Gastrocnemius medialis (tissue), 4 donors: ENCODE measurements at places on chromosomes 11 and 22.
A peak's percentile ranks its signal among the peaks of the same experiment; 100 is the strongest.

DNA sequence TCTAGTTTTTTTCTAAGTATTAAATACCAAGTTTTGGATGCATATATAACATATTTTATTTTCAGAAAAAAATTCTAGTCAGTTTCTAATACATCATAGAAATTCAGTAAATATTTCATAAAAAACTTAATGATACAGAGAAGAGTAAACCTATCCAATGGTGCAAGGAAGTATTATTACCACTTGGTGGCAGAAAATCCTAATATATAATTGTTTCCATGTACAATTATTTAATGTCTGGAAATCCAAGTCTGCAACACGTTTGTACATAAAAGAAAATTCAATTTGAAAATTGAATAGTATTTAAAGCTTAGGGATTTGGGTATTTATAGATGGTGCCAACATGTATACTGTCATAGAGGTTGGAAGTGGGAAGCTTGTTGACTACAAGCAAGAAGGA is 127.0 kb downstream of the TRPC6 start:
- H3K36me3 ChIP-seq: no peaks in the 10 kb centered on the region
- H3K4me3 ChIP-seq: no peak overlapping the region
- H3K4me1 ChIP-seq: no peaks in the 10 kb centered on the region
- DNase-seq: no peak
- H3K27ac ChIP-seq: no peak overlapping the region
- H3K27me3 ChIP-seq: no peaks in the 10 kb centered on the region

- DNase-seq: no peak
- no peaks in the 10 kb centered on the region for H3K36me3 ChIP-seq
- no peak overlapping the region for H3K27ac ChIP-seq
- no peaks in the 10 kb centered on the region for H3K4me1 ChIP-seq
- H3K4me3 ChIP-seq: no peak overlapping the region
- H3K27me3 ChIP-seq: no peaks in the 10 kb centered on the region
These were observed 37.6 kb upstream of the MTNR1B start for GRCh38 chr11:92931746-92932422.

DNA sequence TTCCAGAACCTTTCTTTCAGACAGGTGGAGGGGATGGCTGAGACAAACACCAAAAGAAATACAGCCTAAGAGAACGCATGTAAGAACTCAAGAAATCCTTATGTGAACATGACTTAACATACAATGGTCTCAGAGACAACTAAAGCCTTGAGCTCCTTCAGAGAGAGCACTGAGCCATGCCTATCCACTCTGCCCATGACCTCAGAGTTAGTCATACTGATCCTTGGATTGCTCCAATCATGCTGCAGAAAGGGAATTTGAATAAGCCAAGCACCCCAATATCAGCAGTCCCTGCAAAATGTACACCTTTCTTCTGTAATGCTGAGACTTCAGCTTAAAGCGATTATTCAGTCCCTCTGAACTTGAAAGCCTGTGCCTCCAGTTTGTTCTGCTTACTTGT is 43.2 kb upstream of the CHKA start:
- no peaks in the 10 kb centered on the region for H3K27me3 ChIP-seq
- H3K4me3 ChIP-seq: no peak overlapping the region
- H3K36me3 ChIP-seq: no peaks in the 10 kb centered on the region

- DNase-seq: no peak
- H3K36me3 ChIP-seq: no peaks in the 10 kb centered on the region
- H3K4me1 ChIP-seq: no peaks in the 10 kb centered on the region
- no peak overlapping the region for H3K4me3 ChIP-seq
These were observed 40.9 kb downstream of the JRKL start for GRCh38 chr11:96430668-96431067.

DNA sequence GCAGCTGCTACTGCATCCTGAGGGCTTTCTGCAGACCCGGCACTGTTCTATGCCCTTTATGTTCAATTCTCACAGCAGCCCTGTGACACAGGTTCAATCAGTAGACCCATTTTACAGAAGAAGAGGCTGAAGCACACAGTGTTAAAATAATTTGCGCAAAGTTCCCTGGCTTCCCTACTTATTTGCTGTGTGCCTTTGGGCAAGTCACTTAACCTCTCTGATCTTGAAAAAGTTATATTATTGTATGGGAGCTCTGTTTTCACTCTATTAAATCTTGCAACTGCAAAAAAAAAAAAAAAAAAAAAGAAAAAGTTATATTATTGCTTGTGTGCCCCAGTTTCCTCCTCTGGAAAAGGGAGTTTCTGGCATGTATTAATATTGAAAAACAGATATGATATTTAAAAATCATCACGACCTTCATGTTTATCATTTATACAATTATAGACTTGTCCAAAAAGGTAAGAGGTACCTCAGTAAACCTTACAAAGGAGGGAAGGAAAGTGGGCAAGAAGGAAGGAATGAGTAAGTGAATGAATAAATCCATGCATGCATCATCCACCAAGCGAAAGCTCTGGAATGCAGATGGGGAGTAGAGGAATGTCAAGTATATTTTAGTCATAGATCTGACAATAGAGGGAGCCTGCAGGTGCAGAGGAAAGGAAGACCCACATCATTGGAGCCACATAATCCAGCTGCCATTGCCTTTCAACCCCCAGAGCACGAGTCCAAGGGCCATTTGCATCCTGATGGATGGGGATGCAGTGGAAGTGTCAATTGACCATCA is 21.2 kb upstream of the ISX start:
- H3K4me1 ChIP-seq: no peaks in the 10 kb centered on the region
- no peak for DNase-seq
- no peak overlapping the region for H3K27ac ChIP-seq
- peaks cover 15% of the 10 kb centered on the region for H3K27me3 ChIP-seq
- H3K4me3 ChIP-seq: no peak overlapping the region

DNA sequence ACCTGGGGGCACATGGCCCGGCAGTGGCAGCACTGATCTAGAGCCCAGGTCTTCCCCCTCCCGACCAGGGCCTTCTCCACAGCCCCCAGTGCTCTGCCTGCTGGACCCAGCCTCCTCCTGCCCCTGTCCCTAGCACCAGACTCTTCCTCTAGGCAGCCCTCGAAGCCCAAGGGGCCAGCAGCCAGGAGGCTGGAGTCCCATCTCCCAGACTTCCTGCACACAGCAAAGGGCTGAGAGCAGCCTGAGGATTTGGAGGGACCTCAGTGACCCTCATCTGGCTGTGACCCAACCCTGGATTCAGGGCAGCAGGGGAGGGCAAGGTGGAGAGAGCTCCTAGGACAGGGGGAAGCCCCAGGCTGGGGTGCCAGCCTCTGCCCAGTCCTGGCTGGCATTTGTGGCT is 3.0 kb downstream of the RHOD start:
- no peaks in the 10 kb centered on the region for H3K27me3 ChIP-seq
- H3K36me3 ChIP-seq: no peaks in the 10 kb centered on the region
- H3K27ac ChIP-seq: no peak overlapping the region
- no peak for DNase-seq
- H3K4me1 ChIP-seq: peaks cover 14% of the 10 kb centered on the region

GRCh38 chr11:106642331-106642730 is 375.9 kb downstream of the GUCY1A2 start:
- no peak overlapping the region for H3K27ac ChIP-seq
- H3K27me3 ChIP-seq: no peaks in the 10 kb centered on the region
- DNase-seq: no peak
- H3K36me3 ChIP-seq: no peaks in the 10 kb centered on the region

DNA sequence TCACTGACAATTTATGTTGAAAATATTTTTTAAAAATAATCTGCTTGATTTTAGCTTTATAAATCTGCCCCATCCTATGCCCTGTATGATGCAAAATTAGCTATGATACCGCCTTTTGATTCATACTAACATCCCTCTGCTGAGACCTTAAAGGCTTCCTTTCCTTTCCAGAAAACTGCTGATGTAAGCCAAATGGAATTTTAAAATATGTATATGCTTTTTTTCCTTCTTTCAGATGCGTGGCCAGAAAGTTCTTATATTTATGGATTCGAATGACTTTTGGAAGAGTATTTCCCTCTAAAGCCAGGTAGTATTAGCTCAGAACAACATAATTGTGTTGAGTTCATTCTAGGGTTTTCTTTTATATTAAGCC is 34.5 kb downstream of the SFI1 start:
- no peak overlapping the region for H3K27ac ChIP-seq
- H3K4me3 ChIP-seq: no peak overlapping the region
- DNase-seq: no peak
- H3K36me3 ChIP-seq: no peaks in the 10 kb centered on the region

DNA sequence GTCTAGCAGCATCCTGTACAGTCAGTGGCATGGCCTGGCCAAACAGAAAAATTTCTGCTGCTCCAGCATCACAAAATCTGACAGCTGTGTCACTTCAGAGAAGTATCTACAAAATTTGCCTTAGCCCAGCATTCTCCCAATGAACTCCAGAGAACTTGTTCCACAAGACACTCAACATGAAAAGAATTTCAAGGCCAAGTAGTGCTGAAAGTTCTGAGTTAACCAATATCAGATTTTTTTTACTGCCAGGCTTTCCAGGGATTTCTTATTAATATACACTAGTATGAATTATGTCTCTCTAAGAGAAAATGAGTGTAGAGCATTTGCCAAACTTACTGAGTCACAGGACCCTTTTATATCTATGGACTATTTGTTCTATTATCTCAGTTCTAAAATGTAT is 68.8 kb downstream of the OR5AK2 start:
- no peak for DNase-seq
- H3K27ac ChIP-seq: no peak overlapping the region
- no peaks in the 10 kb centered on the region for H3K36me3 ChIP-seq
- no peaks in the 10 kb centered on the region for H3K4me1 ChIP-seq

DNA sequence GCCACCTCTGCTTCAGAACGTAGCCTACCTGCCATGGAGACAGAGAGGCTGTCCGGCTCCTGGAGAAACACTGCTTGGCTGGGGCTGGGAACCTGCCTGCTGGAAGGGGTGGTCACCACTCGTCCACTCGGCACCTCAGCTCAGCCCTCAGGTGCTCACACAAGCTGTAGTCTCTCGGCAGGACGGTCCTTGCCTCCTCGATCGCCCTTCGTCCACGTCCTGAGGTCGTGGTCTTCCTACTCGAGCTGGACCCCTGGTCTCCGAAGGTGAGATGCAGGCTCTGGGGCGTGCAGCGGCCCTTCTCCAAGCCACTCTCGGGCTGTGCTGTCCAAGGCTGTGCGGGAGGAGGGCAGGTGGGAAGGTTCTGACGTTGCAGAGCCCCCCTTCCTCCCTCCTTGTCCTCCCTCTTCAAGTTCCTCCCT is at the start of gene TBX10:
TBX10 (minus strand) TSS at position 326 of the 422 bp plus-strand sequence; CDS start at position 35, 291 bp downstream.
- no peak within 1 kb of the TSS for H3K27ac ChIP-seq
- no peak within 1 kb of the TSS for H3K4me3 ChIP-seq
- H3K4me1 ChIP-seq: no peaks in the 10 kb centered on the region
- peaks cover 6% of the 10 kb centered on the region for H3K27me3 ChIP-seq
- H3K36me3 ChIP-seq: no peaks in the 10 kb centered on the region
- no peak for DNase-seq

DNA sequence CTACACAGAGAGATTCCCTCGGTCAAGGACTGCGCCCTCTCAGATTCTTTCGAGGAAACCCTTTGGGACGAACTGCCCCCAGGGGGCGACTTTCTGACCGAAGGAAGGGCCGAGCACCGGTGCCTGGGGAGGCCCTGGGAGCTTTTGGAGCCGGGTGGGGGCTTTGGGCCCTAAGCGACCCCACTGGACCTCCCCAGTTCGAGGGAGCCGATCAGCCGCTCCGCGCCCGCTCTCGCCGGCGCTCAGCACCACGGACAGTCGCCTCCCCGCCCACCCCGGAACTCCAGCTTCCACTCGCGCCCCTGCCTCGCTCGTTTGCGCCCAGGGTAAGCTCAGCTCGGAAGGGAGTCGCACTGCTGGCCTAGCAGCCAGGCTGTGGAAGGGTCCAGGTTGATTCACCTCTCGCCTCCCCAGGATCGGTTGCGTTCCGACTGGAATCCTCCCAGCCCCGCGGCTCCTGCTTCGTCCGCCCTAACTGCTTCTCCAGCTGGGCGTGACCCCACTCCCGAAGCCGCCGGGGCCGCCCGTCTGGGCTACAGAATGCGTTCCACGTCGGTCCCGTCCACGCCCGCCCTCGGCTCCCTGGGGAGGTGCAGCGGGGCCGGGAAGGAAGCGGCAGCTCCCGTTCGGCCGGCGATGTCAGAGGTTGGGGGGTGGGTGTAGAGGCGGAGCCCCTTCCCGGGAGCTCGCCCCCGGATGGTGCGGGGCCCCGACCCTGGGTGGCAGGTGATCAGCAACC is 428 bp downstream of the SCN3B start:
- peak; percentile 25 for DNase-seq
- H3K27ac ChIP-seq: peak overlapping the region; percentile 89
- H3K36me3 ChIP-seq: no peaks in the 10 kb centered on the region
- H3K27me3 ChIP-seq: no peaks in the 10 kb centered on the region

- H3K36me3 ChIP-seq: peaks cover 46% of the 10 kb centered on the region
- H3K27ac ChIP-seq: no peak overlapping the region
- H3K27me3 ChIP-seq: no peaks in the 10 kb centered on the region
- DNase-seq: no peak
- no peaks in the 10 kb centered on the region for H3K4me1 ChIP-seq
These were observed 36.9 kb upstream of the RAB1B start for GRCh38 chr11:66231561-66231960.

- no peaks in the 10 kb centered on the region for H3K36me3 ChIP-seq
- H3K27ac ChIP-seq: no peak overlapping the region
- DNase-seq: no peak
- peaks cover 42% of the 10 kb centered on the region for H3K4me1 ChIP-seq
These were observed 32.2 kb downstream of the RPL3 start for GRCh38 chr22:39287076-39287725.

- no peak overlapping the region for H3K4me3 ChIP-seq
- H3K4me1 ChIP-seq: peaks cover 59% of the 10 kb centered on the region
- no peaks in the 10 kb centered on the region for H3K27me3 ChIP-seq
- no peak overlapping the region for H3K27ac ChIP-seq
- H3K36me3 ChIP-seq: no peaks in the 10 kb centered on the region
These were observed 3.9 kb downstream of the CAPRIN1 start for GRCh38 chr11:34055218-34056000.

GRCh38 chr11:74870485-74870884 is 78.4 kb downstream of the XRRA1 start:
- H3K27me3 ChIP-seq: no peaks in the 10 kb centered on the region
- no peak overlapping the region for H3K4me3 ChIP-seq
- no peak overlapping the region for H3K27ac ChIP-seq
- peaks cover 79% of the 10 kb centered on the region for H3K36me3 ChIP-seq
- no peaks in the 10 kb centered on the region for H3K4me1 ChIP-seq
- no peak for DNase-seq

DNA sequence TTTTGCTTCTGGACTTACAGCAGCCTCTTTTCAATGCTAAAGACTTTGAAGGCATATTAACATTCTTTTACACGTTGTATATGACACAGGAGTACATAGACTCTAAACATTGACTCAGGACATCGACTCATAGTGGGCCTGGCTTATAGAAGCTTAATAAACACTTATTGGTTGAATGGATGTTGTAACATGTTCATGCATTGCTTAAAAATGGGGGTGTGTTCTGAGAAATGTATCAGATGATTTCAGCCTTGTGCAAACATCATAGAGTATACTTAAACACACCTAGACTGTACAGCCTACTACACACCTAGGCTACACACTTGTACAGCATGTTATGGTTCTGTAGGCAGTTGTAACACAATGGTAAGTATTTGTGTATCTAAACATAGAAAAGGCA is 17.9 kb downstream of the TTC17 start:
- H3K4me3 ChIP-seq: no peak overlapping the region
- no peaks in the 10 kb centered on the region for H3K36me3 ChIP-seq
- peaks cover 5% of the 10 kb centered on the region for H3K4me1 ChIP-seq
- DNase-seq: no peak
